ENCODE measurements at places on chromosomes 6 and 20.

- no peak for DNase-seq
These were observed 140.8 kb downstream of the PTPRK start for GRCh38 chr6:128379577-128379976.

DNA sequence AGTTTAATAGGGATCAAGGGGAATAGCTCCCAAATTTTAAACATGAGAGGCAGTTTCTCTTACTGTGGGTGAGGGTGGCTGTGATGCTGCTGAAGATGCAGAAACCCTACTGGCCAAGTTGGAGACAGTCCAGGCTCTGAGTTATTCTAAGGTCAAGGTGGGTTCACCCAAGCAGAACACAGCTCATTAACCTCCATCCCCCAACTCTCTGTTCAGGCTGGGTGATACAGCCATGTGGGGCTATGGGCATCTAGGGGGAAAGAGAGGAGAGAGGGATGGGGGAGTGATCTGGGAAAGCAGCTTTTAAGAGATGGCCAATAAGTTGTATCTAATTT is 18.9 kb upstream of the TRAM2 start:
- no peak for DNase-seq

GRCh38 chr20:57773059-57773815 is 63.4 kb upstream of the PMEPA1 start:
- no peak for DNase-seq

GRCh38 chr20:23003077-23003635 is 32.0 kb upstream of the SSTR4 start:
- DNase-seq = no peak

DNA sequence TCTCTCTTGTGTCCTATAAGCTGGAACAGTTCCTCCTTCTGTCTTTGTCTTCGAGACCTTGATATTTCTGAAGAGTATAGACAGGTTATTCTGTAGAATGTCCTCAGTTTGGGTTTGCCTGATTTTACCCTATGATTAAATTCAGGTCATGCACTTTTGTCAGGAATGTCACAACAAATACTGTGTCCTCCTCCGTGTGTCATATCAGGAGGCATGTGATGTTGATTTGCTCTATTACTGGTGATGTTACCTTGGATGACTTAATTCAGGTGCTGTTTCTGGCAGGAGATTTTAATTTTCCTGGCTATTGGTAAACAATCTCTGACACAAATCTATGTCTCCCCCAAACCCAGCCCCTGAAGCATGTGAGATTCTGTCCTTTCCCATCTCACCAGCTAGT is 33.3 kb upstream of the CHMP4B start:
- DNase-seq = no peak

- DNase-seq = no peak
These were observed 38.9 kb downstream of the BICRAL start for GRCh38 chr6:42820512-42821340.

DNA sequence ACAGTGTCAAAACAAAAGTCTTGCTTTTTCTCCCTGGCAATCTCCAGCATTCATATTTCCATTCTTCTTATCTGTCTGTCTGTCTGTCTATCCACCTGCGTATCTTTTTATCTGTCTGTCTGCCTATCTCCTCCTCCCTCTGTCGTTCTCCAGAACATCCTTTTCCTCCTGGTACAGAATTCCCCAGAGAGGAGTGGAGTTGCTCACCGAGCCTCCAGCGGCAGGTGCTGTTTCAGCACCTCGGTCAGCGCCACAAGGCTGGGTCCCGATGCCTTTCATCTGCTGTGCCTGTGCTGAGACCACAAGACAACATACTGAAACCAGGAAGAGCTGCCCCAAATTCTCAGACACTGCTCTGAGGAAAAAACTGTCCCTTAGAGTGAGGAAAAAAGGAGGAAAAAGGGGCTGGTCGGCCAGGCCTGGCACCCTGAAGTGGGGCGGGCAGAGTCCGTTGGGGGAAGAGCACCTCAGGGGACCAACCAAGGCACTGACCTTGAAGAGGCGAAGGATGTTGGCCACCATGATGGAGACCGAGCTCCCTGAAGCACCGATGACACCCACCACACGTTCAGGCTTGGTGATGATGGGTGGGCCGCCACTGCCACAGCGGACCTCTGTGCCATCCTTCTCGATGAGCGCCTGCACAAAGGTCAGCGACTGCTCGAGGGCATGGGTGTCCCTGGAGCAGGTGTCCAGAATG is 13.3 kb downstream of the GRM4 start:
- peak; percentile 40 for DNase-seq

GRCh38 chr6:31058128-31058894 is 48.0 kb downstream of the MUC22 start:
- peak; percentile 70 for DNase-seq

DNA sequence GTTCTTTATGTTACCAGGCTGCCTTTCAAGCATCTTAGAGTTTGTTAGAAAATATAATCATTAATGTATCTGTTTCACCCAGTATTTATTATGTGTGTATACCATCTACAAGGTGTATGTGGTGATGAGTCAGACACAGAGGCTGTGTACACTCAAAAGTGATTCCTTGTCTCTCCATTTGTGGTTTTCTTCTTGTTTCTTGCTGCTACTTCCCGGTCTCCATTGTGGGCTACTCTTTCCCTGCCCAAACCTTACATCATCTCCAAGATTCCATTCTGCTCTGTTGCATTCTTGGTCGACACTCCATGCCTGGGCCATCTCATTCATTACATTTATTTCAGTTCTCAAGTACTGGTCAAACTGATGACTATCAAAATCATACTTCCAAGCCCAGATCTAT is 182.2 kb upstream of the STXBP5 start:
- peak; percentile 11 for DNase-seq

DNA sequence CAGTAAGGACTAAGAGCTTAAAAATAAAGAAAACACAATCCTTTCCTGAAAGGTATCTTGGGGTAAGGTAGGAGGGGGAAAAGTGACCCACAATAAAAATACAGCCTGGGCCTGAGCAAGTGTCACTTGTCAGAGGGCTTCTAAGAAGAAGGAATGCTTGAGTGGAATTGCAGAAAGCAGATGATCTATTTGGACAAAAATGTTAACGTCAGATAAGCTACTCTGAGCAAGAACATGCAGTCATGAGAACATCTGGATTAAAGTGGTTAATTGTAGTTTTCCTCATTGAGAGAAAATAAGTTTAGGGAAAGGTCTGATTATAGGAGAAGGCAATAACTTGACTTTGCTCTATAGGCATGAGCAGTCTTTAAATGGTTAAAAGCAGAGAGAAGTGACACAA is 581.9 kb downstream of the HTR1B start:
- DNase-seq = no peak
